ENCODE measurements at places on chromosomes 7 and 10. TPM values are rescaled to one million over a fixed set of nuclear protein-coding genes. Genes with fewer than 3 reads are reported as not detected.

The ITGB8 gene
- total RNA-seq, result 18.9 TPM

The SPDYE2 gene
- not detected for total RNA-seq

The MSMB gene
- not detected for total RNA-seq

The SLC35B4 gene
- 13.9 TPM for total RNA-seq

The CCL24 gene
- total RNA-seq, result not detected

The AKR1C2 gene
- total RNA-seq, result 24.8 TPM

The CRPPA gene
- total RNA-seq, result 2.8 TPM

The KIAA1217 gene
- total RNA-seq, result 8.2 TPM

The ABI1 gene
- total RNA-seq, result 70.9 TPM
